DND-41 (cell line): ENCODE measurements at places on chromosomes 16 and 17.
A peak's percentile ranks its signal among the peaks of the same experiment; 100 is the strongest.

DNA sequence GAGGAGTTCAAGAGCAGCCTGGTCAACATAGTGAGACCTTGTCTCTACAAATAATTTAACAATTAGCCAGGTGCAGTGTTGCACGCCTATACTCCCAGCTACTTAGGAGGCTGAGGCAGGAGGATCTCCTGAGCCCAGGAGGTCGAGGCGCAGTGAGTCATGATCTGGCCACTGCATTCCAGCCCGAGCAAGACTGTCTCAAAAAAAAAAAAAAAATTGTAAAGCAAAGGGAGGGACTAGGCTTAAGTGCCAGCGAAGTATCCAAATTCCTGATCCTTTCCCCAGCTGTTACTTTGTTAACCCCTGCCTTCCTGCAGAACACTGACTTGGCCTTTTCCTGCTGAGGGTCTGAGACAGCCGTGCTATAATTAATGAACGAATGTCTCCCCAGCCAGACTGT, 2.7 kb downstream of the GDPD3 start:
- H3K27me3 ChIP-seq = no peaks in the 10 kb centered on the region
- no peak for DNase-seq
- H3K4me1 ChIP-seq = no peaks in the 10 kb centered on the region
- H3K36me3 ChIP-seq = peaks cover 43% of the 10 kb centered on the region

GRCh38 chr17:57557416-57557815, 187.7 kb downstream of the CCDC182 start:
- H3K4me1 ChIP-seq = peaks cover 76% of the 10 kb centered on the region
- no peaks in the 10 kb centered on the region for H3K27me3 ChIP-seq

- H3K27ac ChIP-seq = no peak overlapping the region
- H3K36me3 ChIP-seq = no peaks in the 10 kb centered on the region
Observed at GRCh38 chr17:44589316-44590071, 32.2 kb downstream of the FZD2 start.

GRCh38 chr17:58970609-58971450, 135.8 kb downstream of the TRIM37 start:
- no peak for DNase-seq
- no peak overlapping the region for H3K27ac ChIP-seq
- H3K27me3 ChIP-seq = no peaks in the 10 kb centered on the region
- H3K4me3 ChIP-seq = no peak overlapping the region
- no peaks in the 10 kb centered on the region for H3K4me1 ChIP-seq
- no peaks in the 10 kb centered on the region for H3K36me3 ChIP-seq

DNA sequence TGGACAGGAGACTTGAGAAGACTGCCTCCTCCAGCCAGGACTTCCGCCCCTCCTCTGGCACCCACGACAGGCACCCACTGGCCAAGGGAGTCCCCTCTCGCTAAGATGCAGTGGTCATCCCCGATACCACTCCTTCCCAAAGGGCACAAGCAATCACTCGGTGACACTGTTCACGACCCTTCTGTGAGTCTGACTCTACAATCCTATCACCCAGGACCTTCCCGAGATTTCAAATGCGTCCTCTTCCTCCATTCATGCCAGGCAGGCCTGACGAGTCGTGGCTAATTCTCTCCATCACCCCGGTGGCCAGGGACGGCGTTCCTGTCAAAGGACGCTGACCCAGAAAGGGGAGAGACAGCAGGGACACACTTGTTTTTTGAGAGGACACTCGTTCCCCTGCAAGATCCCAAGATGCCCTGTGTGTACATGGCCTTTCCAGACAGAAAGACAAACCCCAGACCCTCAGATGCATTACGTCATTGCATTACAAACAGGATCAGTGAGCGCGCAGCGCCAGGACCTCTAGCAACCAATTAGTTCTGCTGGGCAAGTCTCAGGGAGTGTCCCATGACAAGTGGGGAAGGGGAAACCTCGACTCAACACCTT, 12.2 kb downstream of the FBXO31 start:
- H3K27ac ChIP-seq = no peak overlapping the region
- peaks cover 20% of the 10 kb centered on the region; the same call in 1 of the 2 replicates for H3K36me3 ChIP-seq

DNA sequence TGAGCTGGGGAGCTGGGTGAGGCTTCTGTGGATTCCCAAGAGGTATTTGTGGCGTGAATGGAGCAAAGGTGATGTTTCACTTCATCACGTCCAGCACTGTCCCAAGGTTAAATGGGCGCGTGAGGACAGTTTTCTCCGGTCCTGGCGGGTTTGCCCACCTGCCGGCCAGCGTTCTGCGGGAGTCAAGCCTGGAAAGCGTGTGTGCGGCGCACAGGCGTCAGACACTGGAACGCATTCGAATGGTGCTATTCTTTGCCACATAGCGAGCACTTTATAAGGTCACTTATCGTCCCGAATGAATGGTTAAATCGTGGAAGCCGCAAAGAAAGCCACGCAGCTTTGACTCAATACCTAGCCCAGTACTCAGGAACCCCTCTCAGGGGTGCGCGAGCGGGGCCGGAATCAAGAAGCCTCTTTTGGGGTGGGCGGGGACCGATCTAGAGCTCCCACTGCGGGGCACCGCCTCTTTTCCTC, 446 bp upstream of the PSMD11 start:
- H3K4me3 ChIP-seq = no peak overlapping the region
- peaks cover 3% of the 10 kb centered on the region for H3K27me3 ChIP-seq
- DNase-seq = no peak
- no peak overlapping the region for H3K27ac ChIP-seq

DNA sequence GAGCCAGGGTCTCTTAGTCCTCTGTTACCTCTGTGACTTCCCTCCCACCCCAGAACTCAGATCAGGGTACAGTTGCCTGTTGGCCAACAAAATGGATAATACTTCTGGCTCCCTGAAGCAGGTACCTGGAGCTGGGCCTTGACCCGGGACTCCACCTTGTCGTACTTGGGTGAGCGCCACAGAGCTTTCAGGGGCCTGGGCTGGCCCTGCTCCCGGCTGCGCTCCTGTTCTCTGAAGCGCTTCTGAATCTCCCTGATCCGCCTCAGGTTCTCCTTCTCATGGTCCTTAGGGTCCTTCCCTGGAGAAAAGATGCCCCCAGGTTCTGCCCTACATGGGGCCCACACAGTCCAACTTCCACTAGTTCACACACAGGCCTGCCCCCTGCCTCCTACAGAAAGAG, 1.7 kb downstream of the ENKD1 start:
- H3K4me1 ChIP-seq = peaks cover 43% of the 10 kb centered on the region
- DNase-seq = no peak
- H3K36me3 ChIP-seq = peaks cover 27% of the 10 kb centered on the region
- H3K27ac ChIP-seq = no peak overlapping the region
- H3K27me3 ChIP-seq = no peaks in the 10 kb centered on the region

GRCh38 chr17:75370286-75370915, 35.1 kb downstream of the GRB2 start:
- no peaks in the 10 kb centered on the region for H3K27me3 ChIP-seq
- no peak overlapping the region for H3K4me3 ChIP-seq
- no peak overlapping the region for H3K27ac ChIP-seq
- DNase-seq = no peak

DNA sequence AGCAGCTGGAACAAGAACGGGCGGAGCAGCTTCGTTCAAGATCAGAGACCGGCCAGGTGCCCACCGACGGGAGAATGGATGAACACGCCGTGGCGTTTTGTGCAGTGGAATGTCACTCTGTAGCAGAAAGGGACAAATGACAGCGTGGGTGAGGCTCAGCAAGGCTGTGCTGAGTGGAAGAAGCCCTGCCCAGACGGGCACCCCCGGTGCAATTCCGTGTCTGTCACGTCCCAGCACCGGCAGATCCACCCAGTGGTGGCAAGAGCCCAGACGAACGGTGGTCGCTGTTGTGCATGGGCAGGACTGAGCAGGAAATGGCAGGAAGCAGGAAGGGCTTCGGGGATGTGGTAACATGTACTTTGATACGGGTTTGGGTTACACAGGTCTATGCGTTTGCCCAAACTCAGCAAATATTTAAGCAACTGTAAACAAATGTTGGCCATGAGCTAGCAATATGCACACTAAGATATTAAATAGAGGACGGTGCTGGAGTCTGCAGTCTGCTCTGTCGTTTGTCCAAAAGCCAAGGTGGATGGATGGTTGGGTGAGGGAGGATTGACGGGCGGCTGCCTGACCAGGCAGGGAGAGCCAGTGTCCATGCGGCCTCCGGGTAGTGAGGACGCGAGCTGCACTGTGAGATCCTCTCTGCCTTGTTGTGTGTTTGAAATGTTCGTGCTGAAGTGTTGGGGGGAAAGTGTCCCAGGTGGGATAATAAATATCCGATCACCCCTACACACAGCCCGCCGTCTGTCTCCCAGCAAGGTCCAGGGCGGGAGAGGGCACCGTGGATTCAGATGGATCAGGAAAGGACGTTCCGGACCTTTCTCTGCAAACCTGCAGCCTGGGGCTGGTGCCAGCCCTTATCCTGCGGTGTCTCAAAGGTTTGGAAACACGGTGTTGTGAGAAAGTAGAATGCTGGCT, 48.4 kb downstream of the COX4I1 start:
- no peak for DNase-seq
- no peaks in the 10 kb centered on the region for H3K4me1 ChIP-seq
- no peak overlapping the region for H3K27ac ChIP-seq
- H3K27me3 ChIP-seq = peaks cover 4% of the 10 kb centered on the region
- no peaks in the 10 kb centered on the region for H3K36me3 ChIP-seq

- DNase-seq = peak; percentile 53
- H3K36me3 ChIP-seq = no peaks in the 10 kb centered on the region
- peak overlapping the region; percentile 87 for H3K27ac ChIP-seq
- no peaks in the 10 kb centered on the region for H3K27me3 ChIP-seq
Observed at GRCh38 chr17:65121916-65122806, 15.0 kb upstream of the RGS9 start.

- no peak overlapping the region for H3K27ac ChIP-seq
- H3K27me3 ChIP-seq = no peaks in the 10 kb centered on the region
- no peaks in the 10 kb centered on the region for H3K4me1 ChIP-seq
- no peak for DNase-seq
Observed at GRCh38 chr17:16922386-16923096, 49.4 kb downstream of the TNFRSF13B start.

DNA sequence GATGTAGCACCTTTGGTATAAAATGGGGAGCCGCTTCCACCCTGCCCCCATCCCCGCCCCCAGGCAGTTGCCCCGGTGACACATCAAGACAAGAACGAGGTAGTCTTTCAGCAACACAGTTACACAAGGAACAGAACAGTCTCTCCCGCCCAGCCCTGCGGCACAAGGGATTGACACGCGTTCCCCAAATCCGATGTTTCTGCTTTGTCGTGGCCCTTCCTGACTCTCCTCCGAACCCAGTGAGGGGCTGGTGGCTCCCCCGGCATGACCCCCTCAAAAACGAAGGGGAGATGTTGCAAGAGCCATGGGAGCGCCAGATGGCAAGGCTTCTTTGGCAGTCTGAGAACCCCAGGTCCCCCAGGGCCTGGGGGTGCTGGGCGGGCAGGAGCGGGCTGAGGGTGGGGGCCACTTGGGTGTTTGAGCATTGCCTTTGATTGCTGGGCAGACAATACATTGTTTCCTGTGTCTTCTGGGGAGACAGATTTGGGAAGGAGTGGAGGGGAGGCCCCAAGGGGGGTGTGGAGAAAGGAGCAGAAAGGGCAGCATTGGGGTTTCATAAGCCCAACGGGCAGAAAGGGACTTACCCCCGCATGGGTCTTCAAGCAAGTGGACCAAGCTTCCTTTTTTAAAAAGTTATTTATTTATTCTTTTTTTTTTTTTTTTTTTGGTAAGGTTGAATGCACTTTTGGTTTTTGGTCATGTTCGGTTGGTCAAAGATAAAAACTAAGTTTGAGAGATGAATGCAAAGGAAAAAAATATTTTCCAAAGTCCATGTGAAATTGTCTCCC, 16.6 kb downstream of the COL1A1 start:
- H3K27ac ChIP-seq = no peak overlapping the region
- no peak overlapping the region for H3K4me3 ChIP-seq

DNA sequence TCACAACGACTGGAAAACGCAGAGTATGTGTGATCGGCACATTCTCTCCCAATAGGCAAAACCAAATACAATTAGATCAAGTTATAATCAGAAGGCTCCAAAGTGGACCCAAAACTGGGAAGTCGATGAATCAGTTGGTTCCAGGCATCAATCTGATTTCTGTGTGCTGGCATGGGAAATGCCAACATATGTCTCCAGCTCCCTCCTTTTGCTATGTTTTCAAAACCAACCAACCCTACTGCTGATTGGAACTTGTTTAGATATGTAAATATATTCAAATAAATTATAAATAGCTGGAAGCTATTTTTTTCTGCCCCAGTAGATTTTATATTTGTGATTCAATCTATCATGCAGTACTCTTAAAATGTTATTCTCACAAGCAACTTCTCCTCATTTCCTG, 284.2 kb downstream of the HS3ST3B1 start:
- no peak overlapping the region for H3K27ac ChIP-seq
- H3K4me3 ChIP-seq = no peak overlapping the region
- no peak for DNase-seq
- no peaks in the 10 kb centered on the region for H3K27me3 ChIP-seq
- H3K4me1 ChIP-seq = no peaks in the 10 kb centered on the region
- no peaks in the 10 kb centered on the region for H3K36me3 ChIP-seq

GRCh38 chr16:79874391-79874790, 273.9 kb upstream of the MAF start:
- no peak overlapping the region for H3K4me3 ChIP-seq
- H3K27me3 ChIP-seq = no peaks in the 10 kb centered on the region

DNA sequence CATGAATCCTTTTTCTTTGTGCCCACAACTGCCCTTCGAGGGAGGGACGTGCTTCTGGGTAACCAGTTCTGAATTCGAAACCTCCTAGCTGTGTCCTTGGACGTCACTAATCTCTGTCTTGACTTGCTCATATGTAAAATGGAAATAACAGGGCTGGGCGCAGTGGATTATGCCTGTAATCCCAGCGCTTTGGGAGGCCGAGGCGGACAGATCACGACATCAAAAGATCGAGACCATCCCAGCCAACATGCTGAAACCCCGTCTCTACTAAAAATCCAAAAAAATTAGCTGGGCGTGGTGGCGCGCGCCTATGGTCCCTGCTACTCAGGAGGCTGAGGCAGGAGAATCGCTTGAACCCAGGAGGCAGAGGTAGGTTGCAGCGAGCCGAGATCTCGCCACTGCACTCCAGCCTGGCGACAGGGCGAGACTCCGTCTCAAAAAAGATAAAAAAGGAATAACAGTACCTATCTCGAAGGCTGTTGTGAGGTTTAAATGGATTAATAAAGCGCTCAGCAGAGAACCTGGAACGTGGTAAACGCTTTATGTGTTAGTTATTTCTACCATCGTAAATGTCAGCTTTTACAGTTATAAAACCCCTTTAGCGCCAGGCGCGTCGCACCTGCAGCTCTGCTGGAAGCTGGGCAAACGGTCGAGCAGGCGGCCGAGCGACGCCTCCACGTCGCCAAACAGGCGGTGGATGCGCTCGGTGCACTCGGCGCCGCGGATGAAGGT, 641 bp downstream of the COG8 start:
- peak; percentile 28 for DNase-seq
- H3K27ac ChIP-seq = peak overlapping the region; percentile 85
- H3K4me3 ChIP-seq = peak overlapping the region; percentile 86

GRCh38 chr17:51398687-51399086, 138.3 kb downstream of the UTP18 start:
- H3K4me1 ChIP-seq = no peaks in the 10 kb centered on the region
- no peak overlapping the region for H3K27ac ChIP-seq
- no peaks in the 10 kb centered on the region for H3K36me3 ChIP-seq
- no peak overlapping the region for H3K4me3 ChIP-seq
- H3K27me3 ChIP-seq = peaks cover 3% of the 10 kb centered on the region
